ENCODE measurements at places on chromosomes 2 and 18.

GRCh38 chr2:20603791-20604190 is 47.1 kb downstream of the HS1BP3 start:
- DNase-seq = no peak

- DNase-seq = no peak
Observed at GRCh38 chr2:178208336-178208735, 14.0 kb downstream of the OSBPL6 start.

- no peak for DNase-seq
Observed at GRCh38 chr2:125364192-125364983, 1291.6 kb upstream of the GYPC start.

DNA sequence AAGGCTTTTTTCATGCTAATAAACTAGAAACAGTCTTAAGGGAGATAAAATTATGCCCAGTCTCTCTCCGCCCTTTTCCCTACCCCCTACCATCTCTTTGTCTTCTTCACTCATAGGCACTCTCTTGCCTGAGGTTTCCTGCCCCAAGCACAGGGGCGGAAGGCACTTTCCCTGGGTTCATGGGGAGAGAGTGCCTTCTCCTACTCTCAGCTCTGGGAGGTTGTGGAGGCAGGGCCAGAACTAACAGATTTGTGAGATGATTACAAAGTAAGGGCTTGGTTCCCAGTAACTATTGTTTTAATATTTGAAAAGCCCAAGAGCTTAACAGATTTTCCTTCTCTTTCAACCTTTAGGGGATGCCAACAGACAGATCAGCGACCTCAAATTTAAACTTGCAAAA is 26.1 kb upstream of the RBM44 start:
- no peak for DNase-seq

GRCh38 chr2:3116371-3116770 is 261.2 kb downstream of the EIPR1 start:
- no peak for DNase-seq

GRCh38 chr2:165627470-165627869 is 158.0 kb downstream of the CSRNP3 start:
- DNase-seq = no peak

GRCh38 chr2:106363791-106364190 is 104.4 kb downstream of the RGPD3 start:
- DNase-seq = no peak

DNA sequence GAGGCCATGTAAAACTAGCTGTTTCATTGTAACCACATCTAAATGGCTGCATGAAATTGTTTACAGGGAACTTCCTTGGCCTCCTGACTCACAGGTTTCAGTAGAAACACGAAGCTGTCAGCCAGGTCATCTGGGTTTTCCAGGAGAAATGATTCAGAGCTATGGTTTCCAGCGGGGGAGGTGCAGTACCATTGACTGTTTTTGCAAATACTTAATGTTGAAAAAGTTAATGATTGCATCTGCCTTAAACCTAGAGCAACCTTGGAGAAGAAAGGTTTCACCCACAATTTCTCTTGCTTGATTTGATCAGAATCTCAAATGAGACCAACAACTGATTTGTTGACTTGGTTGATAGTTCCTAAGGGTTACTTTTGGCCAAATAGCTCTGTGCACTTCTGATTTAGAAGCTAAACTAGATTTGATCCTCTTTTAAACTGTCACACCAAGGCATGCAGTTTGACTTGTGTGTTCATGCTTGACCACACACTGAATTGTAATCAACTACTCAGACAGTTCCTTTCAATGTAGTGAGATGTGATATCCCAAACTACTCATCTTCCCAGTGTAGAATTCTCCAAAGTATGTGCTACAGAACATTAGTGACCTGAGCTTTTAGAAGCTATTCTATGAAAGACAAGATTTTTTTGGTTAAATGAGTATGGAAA is 193.5 kb upstream of the CHST9 start:
- DNase-seq = no peak

DNA sequence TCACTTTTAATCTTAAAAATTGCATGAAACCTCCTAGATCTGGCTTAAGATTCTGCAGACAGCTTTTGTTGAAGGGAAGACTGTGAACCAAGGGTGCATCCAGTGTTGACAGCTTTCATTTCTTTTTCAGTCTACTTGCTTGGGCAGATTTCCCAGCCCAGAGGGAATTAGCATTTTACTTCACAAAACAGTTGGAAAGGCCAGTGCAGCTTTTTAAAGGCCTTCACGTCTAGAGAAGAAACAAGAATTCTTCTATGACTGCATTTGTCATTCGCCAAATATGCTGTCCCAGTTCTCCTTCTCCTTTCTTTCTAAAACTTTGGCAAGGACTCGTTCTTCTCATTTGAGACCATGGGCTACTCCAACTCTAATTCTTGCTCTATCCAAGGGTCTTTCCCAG is 17.4 kb downstream of the NTSR2 start:
- DNase-seq = no peak

- no peak for DNase-seq
Observed at GRCh38 chr2:48178611-48179010, 272.3 kb upstream of the FBXO11 start.
